ENCODE measurements at places on chromosomes 1 and 21.

- no peak for DNase-seq
These were observed 217.3 kb downstream of the PTPRU start for GRCh38 chr1:29453502-29454240.

- no peak for DNase-seq
These were observed 148.9 kb upstream of the VANGL1 start for GRCh38 chr1:115492880-115493279.

DNA sequence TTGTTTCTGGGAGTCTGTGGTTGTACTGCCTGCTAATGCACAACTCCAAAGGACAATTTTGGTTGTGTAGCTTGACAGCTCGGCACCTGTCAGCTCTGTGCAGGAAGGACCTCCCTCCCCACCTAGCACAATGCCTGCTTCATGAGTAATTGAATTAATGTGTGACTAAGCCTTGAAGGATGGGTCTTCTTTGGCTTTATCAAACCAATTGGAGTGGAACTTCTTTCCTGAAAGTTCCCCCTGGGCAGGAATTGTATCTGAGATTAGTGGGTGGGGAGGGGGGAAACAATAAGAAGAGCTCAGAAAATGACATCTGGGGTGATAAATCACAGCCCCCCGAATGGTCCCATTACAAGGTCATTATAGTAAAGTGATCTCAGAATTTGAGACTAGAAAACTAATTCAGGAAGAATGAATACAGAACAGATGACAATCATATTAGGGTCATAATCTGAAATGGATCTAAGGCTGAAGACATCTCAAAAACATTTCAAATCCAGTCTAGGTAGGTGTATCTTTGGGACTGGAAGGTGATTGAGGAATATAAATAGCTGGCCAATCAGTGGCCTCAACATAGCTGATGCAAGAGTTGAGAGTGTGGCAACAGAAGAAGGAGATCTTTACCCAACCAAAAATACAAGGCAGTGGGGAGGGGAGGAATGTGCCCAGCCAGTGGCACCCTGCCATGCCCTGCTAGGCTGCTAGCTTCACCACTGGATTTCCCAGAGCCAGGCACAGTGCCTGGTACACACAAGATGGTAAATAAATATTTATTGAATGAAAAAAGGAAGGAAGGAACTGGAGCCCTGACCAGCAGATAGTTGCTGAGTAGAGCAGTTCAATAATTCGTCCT is 10.1 kb upstream of the SESN2 start:
- DNase-seq, result no peak

DNA sequence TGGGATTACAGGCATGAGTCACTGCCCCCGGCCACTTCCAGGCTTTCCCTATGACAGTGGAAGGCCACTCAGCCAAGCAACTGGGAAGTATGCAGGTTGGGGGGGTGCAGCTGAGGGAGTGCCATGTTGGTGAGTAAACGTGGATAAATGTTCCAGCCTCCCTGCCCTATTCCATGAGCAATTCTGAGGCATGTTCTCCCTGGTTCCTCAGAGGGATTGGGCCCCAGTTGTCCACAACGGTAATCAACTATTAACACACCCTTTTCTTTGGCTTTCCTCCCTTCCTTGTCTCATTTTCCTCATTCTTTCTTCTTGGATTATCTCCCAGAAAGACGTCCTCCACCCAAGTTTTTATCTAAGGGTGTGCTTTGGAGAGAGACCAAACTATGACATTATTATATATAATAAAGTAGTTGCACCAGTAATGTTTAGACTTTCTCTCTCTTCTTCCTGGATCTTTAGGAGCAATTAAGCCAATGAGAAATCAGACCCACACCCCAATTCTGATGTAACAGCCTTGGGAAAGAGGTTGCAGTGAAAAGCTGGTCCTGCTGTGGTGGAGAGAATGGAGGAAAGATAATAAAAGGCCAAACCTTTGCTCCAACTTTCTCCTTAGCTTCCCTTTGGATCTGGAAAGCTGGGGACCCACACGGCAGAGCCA is 6.8 kb upstream of the SLAMF9 start:
- DNase-seq, result no peak

GRCh38 chr1:83087851-83088250 is 911.1 kb downstream of the TTLL7 start:
- DNase-seq, result no peak

GRCh38 chr1:73100216-73100615 is 817.9 kb upstream of the NEGR1 start:
- DNase-seq, result no peak

GRCh38 chr1:74280642-74281396 is 45.6 kb downstream of the TNNI3K start:
- no peak for DNase-seq

All from T1000 (cell line).